ENCODE measurements at places on chromosomes 3 and 15.
A peak's percentile ranks its signal among the peaks of the same experiment; 100 is the strongest.

- no peak for DNase-seq
Observed at GRCh38 chr3:167350245-167350862, 29.7 kb downstream of the ZBBX start.

- DNase-seq = peak; percentile 98
Observed at GRCh38 chr15:73950831-73951561, 24.7 kb downstream of the LOXL1 start.

- no peak for DNase-seq
Observed at GRCh38 chr3:171556574-171557145, 96.5 kb upstream of the TNIK start.

GRCh38 chr3:168156479-168156878 is 60.8 kb upstream of the GOLIM4 start:
- no peak for DNase-seq

DNA sequence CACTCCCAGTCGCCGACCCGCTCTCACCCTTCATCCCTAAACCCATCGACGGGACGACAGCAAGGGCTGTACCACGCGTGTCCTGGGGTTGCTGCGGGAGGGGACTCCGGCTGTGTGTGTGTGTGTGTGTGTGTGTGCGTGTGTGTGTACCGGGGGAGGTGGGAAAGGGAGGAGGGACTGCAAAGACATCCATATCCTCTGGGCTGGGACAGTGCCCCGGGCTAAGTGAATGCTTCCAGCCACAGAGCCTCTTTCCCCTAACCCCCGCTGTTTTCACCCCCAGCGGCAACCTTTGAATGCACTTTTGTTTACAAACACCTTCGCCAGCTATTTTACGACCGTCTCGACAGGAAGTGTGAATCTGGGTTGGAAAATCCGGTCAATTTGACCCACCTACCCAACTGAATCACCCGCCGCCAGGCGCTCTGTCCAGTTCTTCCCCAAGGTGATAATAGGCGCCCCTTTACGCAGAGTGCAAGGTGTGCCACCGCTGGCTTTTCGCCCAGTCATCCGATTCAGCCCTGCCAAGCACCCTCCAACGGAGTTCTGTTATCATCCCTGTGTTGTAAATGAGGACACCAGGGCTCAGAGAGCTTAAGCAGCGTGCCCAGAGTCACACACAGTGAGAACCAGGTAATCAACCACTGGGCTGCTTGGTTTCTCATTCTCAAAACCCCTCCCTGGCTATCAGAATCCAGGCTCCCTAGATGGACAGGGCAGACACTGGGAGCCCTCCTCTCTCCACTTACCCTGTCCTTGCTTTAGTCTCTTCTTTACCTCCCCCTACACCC is 739 bp upstream of the AMOTL2 start:
- DNase-seq = no peak

GRCh38 chr15:72207558-72208085 is 10.0 kb upstream of the GRAMD2A start:
- no peak for DNase-seq

DNA sequence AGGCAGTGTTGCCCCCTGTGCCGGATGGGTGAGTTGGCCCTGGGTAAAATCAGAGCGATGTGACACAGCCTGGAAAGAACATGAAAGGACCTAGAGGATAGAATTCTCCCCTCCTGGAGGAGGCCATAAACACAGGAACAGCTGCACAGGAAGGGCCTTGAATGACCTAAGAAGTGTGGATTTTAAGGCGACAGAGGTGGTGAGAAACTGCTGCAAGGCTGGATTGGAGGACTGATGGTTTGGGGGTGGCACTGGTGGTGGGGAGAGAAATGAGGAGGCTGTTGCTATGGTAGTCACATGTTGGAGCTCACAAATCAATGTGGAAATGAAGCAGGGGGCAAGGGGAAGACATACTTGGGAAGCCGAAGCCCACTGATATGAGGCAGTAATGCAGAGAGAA is 13.8 kb downstream of the XIRP1 start:
- peak; percentile 51 for DNase-seq

DNA sequence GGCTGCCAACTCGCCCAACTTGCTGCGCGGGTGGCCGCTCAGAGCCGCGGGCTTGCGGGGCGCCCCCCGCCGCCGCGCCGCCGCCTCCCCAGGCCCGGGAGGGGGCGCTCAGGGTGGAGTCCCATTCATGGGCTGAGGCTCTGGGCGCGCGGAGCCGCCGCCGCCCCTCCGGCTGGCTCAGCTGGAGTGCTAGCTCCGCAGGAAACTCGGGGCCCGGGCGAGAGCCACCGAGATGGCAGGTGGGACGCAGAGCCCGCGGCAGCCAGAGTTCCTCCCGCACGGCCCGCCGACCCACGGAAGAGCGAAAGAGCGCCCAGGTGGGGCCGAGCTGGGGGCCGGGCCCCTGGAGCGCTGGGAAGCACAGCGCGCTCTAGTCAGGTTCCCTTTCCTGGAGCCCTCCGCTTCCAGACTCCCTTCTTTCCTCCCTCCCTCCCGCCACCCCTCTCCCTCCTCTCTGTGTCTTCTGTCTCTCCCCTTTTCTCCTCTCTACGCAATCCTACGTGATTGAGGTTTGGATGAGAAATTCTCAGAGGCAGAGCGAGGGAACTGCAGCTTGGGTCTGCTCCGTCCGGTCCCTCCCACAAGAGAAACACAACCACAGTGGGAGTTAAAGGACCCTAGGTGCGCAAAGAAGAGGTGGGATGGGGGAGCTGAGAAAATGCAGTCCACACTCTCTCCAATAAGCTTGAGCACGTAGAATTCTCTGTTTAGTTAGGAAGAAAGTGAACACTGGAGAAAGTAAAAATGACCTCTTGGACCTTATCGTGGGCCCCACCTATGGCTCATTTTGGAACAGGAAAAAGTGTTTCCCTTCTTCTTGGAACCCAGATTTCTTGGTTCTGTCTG is 317.3 kb downstream of the FGF12 start:
- DNase-seq = no peak
